T-helper 2 cell treated with Interferon-gamma antibody and Interleukin-4, amounts not matched to agents 100 ng/mL and 5 ng/mL, for 36 hours (primary cell): ENCODE measurements at places on chromosomes 11 and 22. TPM values are rescaled to one million over a fixed set of nuclear protein-coding genes. Genes with fewer than 3 reads are reported as not detected.

PAX6 gene
- total RNA-seq, result not detected in 2 replicates

OR9Q2 gene
- not detected in 2 replicates for total RNA-seq

MAJIN gene
- not detected in 2 replicates for total RNA-seq

NUDT22 gene
- total RNA-seq, result 77.2 and 79.8 TPM in 2 replicates

ASCL2 gene
- total RNA-seq, result 0.09 and 0.11 TPM in 2 replicates

OR10S1 gene
- not detected in 2 replicates for total RNA-seq
